Stimulated activated CD8-positive, alpha-beta memory T cell treated with anti-CD3 and anti-CD28 coated beads, Interleukin-15, amount 100 ng/mL, for 24 hours (primary cell): ENCODE measurements at places on chromosomes 2 and 18.

- DNase-seq: no peak
Observed at GRCh38 chr2:132009177-132009873, 152.4 kb downstream of the ANKRD30BL start.

GRCh38 chr2:20001361-20001863, 11.1 kb downstream of the MATN3 start:
- DNase-seq: no peak

- DNase-seq: no peak
Observed at GRCh38 chr2:240792629-240793312, 27.2 kb downstream of the KIF1A start.

DNA sequence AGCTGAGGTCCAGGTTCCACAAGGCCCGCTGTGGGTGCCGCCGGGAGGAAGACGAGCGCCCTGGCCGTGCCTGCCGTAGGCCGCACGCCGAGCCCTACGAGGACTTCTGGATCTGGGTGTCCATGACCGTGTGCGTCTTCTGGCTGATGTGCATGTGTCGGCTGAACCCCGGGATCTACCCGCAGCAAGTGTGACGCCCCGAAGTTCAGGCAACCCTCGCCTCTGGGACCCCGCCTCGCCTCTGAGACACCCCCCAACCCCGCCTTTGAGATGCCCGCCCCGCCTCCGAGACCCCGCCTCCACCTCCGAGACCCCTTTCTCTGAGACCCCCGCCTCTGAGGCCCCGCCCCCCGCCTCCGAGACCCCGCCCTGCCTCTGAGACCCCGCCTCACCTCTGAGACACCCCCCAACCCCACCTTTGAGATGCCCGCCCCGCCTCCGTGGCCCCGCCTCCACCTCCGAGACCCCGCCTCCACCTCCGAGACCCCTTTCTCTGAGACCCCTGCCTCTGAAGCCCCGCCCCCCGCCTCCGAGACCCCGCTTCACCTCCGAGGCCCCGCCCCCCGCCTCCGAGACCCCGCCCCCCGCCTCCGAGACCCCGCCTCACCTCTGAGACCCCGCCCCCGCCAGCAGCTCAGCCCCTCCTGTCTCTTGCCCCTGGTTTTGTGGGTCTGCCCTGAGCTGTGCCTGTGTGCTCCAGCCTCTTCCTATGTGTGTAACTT, 3.7 kb downstream of the RTP5 start:
- DNase-seq: no peak

DNA sequence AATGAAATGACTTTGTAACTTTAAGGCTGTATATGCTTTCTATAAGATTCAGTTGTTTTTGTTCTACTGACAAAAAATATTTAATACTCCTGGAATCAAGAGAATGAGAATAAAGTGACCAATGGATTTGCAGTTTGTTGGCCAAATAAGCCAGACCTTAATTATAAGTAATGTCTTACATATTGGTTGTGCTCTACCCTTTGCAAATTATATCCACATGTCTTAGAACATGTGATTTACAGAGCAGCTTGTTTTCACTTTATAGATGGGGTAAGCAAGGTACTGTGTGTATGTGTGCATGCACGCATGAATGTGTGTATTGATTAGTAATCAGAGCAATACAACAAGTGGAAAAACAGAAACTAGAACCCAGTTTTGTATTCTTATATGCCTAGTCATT, 59.1 kb downstream of the RMDN2 start:
- no peak for DNase-seq

GRCh38 chr2:174974131-174974530, 31.1 kb downstream of the CHN1 start:
- no peak for DNase-seq

- peak; percentile 33 for DNase-seq
Observed at GRCh38 chr2:60819155-60819862, 62.1 kb upstream of the REL start.

- DNase-seq: no peak
Observed at GRCh38 chr2:182503886-182504285, 77.0 kb upstream of the PDE1A start.

DNA sequence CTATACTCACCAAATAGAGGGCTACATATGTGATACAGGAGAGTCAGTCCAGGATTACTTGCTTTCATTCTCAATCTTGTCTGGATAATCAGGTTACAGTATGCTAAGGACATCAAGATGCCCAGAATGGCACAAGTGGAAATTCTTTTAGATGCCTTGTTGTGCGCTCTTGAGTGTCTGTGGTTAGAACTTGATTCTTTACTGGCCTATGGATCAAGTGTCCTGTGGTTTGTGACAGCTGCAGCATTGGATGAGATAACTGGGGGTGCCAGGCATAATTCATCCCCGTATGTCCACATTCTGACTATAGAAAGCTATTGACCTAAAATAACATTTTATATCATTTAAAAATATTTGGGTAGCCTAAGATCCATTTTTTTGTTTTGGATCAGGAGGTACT, 40.1 kb downstream of the CDC42EP3 start:
- DNase-seq: no peak

GRCh38 chr2:227466887-227467600, 4.9 kb upstream of the AGFG1 start:
- no peak for DNase-seq

DNA sequence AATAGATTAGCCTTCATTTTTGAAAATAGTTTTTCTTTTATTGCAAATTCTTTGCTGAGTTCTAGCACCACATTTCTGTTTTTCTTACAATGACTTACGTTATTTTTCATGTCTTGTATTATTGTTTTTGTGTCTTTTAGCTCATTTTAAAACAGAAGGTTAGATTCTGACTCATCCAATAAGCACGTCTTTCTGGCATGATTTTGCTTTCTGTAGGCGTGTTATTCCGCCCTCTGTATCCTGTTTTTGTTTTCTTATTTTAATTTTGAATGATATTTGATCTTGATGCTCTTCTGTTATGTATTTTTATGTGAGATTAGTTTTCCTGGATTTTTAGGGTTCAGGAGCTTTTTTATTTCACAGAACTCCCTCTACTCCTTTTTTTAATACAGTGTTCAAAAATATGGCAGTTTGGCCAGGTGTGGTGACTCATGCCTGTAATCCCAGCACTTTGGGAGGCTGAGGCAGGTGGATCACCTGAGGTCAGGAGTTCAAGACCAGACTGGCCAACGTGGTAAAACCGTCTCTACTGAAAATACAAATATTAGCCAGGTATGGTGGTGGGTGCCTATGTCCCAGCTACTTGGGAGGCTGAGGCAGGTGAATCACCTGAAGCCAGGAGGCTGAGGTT, 145.0 kb downstream of the CLIP4 start:
- no peak for DNase-seq

- DNase-seq: no peak
Observed at GRCh38 chr2:55099878-55100820, 49.9 kb upstream of the RTN4 start.

GRCh38 chr2:207593277-207593676, 31.9 kb downstream of the METTL21A start:
- no peak for DNase-seq

DNA sequence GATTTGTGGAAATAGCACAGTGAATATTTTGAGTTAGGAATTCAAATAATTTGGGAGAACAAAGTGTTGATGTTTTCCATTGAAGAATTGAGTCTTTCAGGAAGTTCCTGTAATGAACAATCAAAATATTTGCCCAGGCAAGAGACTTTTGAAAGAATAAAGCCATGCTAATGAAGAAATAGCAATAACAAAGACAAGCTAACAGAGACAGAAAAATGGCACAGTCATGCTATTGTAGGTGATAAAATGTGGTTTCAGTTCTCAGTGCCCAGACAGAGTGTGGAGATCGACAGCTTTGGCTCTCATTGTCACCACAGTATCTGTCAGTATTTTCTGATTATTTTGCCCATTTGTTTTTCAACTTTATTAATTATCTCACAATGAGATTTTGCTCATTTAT, 490.8 kb upstream of the PIK3C3 start:
- DNase-seq: no peak

GRCh38 chr2:173119944-173120343, 44.3 kb downstream of the MAP3K20 start:
- DNase-seq: no peak

GRCh38 chr2:124257120-124257519, 232.0 kb downstream of the CNTNAP5 start:
- no peak for DNase-seq

DNA sequence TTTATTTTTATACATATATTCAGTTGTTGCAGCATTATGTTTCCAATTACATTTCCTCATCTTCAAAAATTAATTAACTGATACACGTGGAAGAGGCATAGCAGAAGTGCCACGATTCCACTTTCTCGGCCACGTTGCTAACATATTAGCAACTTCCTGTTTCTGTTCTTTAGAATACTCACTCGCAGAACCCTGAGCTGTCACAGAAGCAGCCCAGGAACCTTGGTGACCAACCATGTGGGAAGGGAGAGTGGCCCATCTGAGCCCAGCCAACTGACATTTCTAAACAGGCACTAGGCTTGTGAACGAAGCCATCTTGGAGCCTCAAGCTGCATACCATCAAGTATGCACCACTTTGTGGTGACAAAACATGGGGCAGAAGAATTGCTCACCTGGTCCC, 350.1 kb downstream of the CBLN2 start:
- no peak for DNase-seq

- no peak for DNase-seq
Observed at GRCh38 chr18:36066686-36067054, 689 bp downstream of the RPRD1A start.

DNA sequence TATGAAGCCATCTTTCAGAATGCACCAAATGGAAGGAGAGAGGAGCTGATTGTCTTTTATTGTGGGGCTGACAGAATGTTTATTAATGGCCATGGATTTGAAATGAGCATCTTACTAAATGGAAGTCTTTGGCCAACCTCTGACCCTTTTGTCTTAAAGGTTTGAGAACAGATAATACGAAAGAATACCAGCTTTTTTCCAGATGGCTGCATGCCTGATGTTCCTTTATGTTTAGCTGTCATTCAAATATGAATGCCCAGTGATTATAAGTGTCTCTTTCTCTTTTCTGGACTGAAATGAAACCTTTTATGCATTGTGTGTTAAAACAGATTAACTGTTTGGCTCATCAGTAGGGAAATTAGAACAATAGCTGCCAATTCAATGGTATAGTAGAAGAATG, 46.0 kb downstream of the PARD3B start:
- no peak for DNase-seq

- DNase-seq: no peak
Observed at GRCh38 chr2:195658541-195658890, 1.5 kb downstream of the SLC39A10 start.

GRCh38 chr2:45194596-45194995, 185.3 kb upstream of the SIX2 start:
- DNase-seq: no peak

- no peak for DNase-seq
Observed at GRCh38 chr2:67232936-67233335, 164.2 kb upstream of the ETAA1 start.

- no peak for DNase-seq
Observed at GRCh38 chr2:223196331-223196730, 144.3 kb downstream of the KCNE4 start.

GRCh38 chr2:139469985-139470384, 689.8 kb upstream of the NXPH2 start:
- DNase-seq: no peak

DNA sequence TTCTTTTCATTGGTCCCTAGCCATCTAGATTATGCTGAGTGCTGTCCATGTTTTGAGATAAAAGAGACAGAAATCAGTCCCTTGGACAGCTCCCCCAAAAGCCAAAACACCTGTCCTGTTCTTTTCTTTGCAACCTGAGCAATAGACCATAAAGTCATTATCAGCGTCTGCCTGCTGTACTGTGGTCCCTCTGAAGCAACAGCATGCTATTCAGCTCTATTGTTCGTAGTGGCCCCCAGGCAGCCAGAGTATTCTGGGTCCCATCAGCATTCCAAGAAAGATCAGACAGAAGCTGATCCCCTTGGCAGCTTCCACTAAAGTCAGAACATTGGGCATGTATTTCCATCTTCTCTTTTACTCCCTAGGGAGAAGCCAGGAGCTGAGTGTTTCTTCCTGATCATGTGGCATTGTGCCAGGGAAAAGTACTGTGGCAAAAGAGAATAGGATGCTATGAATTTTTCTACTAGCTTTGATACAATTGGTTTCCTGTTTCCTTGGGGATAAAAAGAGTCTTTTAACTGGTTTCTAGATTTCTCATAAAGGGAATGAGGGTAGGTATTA, 33.6 kb upstream of the ZSWIM2 start:
- no peak for DNase-seq

- DNase-seq: no peak
Observed at GRCh38 chr2:234241656-234242458, 191.4 kb downstream of the SPP2 start.

- DNase-seq: no peak
Observed at GRCh38 chr18:46264255-46264654, 160.1 kb downstream of the HAUS1 start.

- DNase-seq: no peak
Observed at GRCh38 chr2:8472545-8473323, 209.1 kb upstream of the ID2 start.

GRCh38 chr2:164967361-164967760, 12.0 kb upstream of the SLC38A11 start:
- no peak for DNase-seq

- no peak for DNase-seq
Observed at GRCh38 chr18:12686100-12686499, 16.4 kb downstream of the CEP76 start.

GRCh38 chr2:236570081-236570868, 650 bp downstream of the ACKR3 start:
- no peak for DNase-seq

GRCh38 chr2:229195346-229195947, 75.6 kb downstream of the PID1 start:
- no peak for DNase-seq

DNA sequence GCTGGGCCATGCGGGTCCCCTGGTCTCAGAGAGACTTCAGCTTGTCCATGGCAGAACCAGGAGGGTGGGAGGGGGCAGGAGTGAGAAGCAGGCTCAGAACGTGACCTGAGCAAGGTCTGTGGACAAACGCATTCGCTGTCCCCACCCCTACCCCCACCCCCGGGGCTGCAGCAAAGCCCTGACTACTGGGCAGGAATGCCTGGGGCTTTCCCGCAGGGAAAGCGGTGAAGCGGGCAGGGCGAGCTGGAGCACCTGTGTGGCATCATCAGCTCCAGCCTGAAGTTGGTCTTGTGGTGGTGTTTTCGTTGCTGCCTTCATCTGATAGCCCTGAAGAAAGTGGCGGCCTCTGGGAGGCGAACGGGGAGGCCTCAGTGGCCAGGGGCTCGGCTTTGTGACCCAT, 26.1 kb upstream of the ALKAL2 start:
- no peak for DNase-seq

DNA sequence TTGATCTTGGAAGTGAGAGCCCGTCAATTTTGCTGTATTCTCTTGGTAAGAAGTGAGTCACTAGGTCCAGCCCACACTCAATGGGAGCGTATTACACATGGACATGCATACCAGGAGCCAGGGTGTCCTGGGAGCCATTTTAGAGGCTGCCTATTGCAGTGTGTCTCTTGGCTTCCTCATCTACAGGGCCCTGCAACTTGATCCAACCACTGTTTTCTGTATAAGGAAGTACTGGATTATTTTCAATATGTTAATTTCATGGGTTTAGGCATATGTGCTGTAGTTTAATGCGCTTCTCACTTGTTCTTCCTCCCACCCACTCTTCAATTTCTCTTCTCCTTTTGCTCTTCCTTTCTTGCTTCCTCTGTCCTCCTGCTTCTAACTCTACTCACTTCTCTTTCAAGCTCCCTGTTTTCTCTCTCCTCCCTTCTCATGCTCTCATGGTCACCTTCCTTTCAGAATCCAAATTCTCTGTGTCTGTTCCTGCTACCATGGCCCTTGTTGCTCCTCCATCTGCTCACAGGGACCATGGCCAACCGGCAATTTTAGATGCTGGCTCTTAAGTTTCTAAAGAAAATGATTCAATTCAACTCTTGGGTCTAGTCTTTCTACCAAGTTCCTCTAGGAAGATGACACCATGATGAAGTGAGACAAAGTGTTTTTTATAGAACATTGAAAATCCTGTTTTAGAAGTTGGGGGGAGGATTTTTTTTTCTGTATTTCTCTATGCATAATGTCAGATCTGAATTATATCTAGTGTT, 152.0 kb upstream of the ZEB2 start:
- no peak for DNase-seq
